ENCODE measurements at places on chromosomes 7 and 10.

- DNase-seq: no peak
Measured at GRCh38 chr7:138122162-138122561, 45.9 kb downstream of the AKR1D1 start.

DNA sequence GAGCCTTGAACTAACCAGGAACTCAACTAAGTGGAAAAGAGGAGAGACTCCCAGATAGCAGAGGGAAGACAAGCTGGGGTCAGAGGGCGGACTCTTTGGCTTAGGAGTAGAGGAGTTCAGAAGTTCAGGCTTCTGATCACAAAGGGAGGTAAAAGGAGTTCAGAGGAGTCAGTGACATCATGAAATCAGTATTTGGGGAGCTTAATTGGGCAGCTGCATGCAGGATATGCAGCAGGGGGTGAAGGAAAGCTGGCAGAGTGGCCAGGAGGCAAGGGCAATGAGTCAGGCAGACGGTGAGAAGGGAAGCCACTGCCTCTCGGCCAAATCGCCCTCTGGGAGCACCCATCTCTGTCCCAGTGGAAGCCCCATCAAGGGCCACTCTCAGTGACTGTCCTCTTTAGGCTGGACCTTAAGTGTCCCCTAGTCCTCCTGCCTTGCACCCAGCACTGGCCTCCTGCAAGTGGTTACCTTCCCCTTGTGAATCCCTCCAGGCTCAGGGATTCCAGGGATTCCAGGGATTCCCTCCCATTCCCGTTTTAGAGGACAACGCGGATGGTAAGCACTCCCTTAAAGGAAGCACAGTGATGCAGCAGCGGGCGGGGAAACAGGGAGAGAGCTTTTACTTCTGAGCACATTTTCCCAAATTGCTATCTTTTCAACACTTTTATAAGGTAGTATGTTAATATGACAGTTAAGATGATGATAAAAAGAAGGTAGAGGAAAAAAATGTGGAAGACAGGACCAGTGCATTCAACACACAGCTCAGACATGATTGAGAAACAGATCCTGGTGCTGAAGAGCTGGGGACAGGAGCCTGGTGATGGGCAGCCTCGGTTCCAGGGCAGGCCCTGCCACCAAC, 72.6 kb downstream of the KCNMA1 start:
- no peak for DNase-seq

DNA sequence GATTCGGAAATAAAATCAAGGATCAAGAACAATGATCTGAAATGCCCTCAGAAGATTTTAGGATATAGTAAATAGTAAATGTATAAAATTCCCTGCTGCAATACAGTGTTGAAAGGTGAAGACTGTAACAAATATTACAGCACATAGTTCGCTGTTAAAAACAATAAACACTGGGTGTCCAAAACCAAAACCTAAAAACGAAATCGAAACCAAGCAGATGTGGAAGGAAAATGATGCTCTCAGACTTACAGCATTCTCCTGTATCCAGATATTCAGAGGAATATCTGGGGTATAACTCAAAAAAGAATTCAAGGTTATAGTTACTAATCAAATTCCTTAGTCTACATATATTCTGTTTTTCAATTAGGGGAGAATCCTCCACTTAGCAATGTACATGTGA, 708.1 kb upstream of the PCDH15 start:
- DNase-seq: no peak

DNA sequence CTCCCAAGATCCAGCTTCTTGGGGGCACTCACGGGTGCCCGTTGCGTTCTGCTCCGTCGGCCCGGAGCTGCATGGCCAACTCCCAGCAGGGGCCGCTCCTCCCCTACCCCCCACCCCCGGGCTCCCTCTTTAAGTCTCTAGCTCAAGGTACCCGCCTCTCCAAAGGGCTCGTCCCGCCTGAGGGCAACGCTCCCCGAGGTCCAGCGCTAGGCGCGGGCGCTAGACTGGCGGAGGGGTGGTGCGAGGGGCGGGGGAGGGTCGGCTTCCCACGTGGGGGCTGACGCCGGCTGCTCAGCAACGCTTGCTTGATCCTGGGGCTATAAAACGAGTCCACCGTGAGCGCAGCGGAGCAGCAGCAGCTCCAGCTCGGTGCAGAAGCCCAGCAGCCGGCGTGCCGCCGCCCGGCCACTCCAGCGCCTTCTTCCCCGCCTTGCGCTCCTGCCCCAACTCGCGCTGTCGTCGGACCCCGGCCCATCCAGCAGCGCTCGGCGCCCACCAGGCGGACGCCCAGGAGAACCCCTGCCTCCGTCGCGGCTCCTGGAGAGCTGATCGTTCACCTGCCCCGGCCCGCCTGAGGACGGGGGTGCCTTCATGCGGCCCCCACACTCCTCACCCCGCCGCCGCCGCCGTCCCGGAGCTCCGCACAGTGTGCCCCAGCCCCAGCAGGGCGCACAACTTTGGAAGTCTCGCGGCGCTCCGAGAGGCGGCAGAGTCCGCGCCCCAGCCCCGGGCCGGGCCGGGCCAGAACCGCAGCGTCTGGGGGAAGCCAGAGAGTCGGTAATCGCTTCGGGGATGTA, at the start of gene ADRA2A:
Gene ADRA2A (plus strand): TSS at position 348 of the 797 bp plus-strand sequence. CDS start 968 bp downstream, outside the sequence.
- peak; percentile 62 for DNase-seq

- DNase-seq: no peak
Measured at GRCh38 chr10:46516660-46517416, 39.6 kb downstream of the GPRIN2 start.

DNA sequence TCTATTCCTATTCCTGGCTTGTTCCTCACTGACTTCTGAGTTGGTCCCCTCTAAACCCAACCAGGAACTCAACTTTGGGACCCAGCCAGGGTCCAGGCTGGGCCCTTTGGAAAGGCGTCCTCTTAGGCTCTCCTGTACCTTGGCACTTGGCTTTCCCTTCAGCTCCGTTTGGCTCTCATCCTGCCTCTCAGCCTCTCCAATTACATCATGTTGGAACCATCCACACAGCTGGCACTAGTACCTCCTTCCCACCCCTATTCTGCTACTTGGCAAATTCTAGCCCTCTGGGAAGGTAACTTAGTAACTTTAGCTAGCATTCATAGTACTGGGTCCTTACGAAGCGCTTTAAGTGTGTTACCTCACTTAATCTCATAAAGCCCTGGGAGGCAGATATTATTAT, 205.3 kb upstream of the HABP2 start:
- no peak for DNase-seq

GRCh38 chr10:69991151-69991550, 61.5 kb upstream of the MACROH2A2 start:
- no peak for DNase-seq

GRCh38 chr10:110903280-110904278, 15.4 kb downstream of the BBIP1 start:
- DNase-seq: no peak

DNA sequence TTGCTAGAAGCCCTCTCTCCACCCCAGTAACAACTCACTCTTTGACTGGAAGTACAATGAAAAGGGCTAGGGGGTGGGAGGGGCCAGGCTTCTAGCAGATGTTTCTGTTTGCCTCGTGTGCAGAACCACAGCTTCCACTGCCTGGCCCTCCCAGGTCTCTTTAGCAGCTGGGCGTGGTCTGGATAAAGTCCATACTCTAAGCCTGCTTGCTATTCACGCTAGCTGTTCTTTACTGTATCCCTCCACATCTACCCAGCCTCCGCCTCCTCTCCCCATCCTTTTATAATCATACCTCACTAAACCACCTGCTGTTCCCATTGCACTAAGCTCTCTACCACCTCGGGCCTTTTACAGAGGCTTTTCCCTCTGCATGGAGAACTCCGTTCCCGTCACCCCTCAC, 288.8 kb downstream of the CAMK1D start:
- peak; percentile 30 for DNase-seq

- no peak for DNase-seq
Measured at GRCh38 chr10:46299286-46299535, 12.4 kb downstream of the ANTXRL start.

DNA sequence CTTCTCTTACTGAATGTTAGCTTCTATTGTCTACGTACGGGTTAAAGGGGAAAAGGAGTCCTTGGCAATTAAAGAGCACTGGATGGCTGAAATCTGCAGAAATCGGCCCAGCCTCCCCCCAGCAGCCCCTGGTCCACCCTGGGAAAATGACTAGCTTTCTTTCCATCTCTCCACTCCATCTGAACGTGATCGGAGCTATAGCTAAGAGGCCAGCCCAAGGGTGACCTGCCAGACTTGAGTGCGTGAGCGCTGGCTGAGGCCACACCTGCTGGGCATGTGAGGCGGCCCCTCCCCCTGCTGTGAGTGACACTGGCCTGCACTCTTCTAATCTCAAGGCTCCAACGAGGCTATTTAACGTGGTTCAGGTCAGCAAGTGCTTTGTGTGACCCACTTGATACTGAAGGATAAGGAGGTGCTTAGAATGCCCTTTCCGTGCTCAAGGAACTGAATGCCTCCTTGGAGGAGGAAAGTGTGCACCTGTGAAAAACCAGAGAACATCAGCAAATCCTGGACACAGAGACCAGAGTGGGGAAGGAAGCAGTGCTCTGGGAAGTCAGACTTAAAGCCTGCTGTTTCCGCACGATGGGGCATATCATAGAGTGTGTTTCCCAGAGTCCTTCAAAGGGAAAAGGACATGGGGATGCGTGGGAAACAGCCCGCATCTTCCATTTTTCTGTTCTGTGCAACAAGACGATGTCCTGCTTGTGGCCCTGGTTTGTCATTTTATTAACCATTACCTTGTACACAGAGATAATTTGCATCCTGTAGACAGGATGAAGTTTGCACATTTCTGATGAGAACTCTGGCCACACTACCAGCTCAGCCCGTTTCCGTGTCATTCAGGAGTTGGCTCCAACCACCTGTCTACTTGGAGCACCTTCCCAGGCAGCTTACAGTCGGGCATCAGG, 12.5 kb upstream of the MNX1 start:
- no peak for DNase-seq

- DNase-seq: no peak
Measured at GRCh38 chr10:100345570-100346330, 1.3 kb upstream of the SCD start.

- DNase-seq: no peak
Measured at GRCh38 chr7:108114117-108114841, 15.9 kb downstream of the LAMB4 start.

GRCh38 chr10:26741368-26741767, 43.9 kb downstream of the PDSS1 start:
- DNase-seq: no peak

Measured in GM20000 (cell line).